ENCODE measurements at places on chromosomes 6 and 20. TPM values are rescaled to one million over a fixed set of nuclear protein-coding genes. Genes with fewer than 3 reads are reported as not detected.

GRCh38 chr6:145705561-145705960, 29.8 kb downstream of the EPM2A start:
- peaks cover 2% of the 10 kb centered on the region for H3K27me3 ChIP-seq
- no peak overlapping the region for H3K27ac ChIP-seq
- H3K4me3 ChIP-seq = no peak overlapping the region

- H3K4me1 ChIP-seq = peaks cover 71% of the 10 kb centered on the region
- H3K27ac ChIP-seq = peak overlapping the region; percentile 36
- H3K36me3 ChIP-seq = no peaks in the 10 kb centered on the region
- no peak for DNase-seq
Measured at GRCh38 chr20:49690899-49691620, 22.6 kb downstream of the B4GALT5 start.

- peaks cover 14% of the 10 kb centered on the region for H3K4me1 ChIP-seq
- peaks cover 2% of the 10 kb centered on the region for H3K27me3 ChIP-seq
- no peak overlapping the region for H3K4me3 ChIP-seq
- DNase-seq = no peak
- no peaks in the 10 kb centered on the region for H3K36me3 ChIP-seq
Measured at GRCh38 chr6:106547601-106548453, 81.5 kb downstream of the RTN4IP1 start.

GRCh38 chr20:15817351-15817750, 755.9 kb downstream of the KIF16B start:
- DNase-seq = no peak
- no peaks in the 10 kb centered on the region for H3K27me3 ChIP-seq
- no peaks in the 10 kb centered on the region for H3K36me3 ChIP-seq
- H3K4me1 ChIP-seq = no peaks in the 10 kb centered on the region
- H3K27ac ChIP-seq = no peak overlapping the region

DNA sequence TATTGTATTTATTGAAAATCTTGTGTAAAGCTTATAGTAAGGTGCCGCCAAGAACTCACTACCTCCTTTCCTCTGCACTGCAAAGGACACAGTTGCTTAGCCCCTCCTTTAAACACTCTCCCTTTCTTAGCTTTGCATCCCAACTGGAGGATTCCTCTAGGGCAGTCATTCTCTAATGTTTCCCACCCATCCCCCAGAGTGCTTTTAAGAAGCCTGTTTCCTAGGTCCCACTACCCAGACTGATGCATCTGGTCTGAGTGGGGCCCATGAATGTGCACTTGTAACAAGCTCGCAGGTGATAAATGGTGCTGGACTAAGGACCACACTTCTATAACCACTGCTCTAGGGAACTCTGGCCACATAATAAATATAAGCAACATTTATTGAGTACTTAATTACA, 55.2 kb downstream of the B4GALT5 start:
- H3K4me1 ChIP-seq = peaks cover 40% of the 10 kb centered on the region
- H3K4me3 ChIP-seq = no peak overlapping the region
- H3K27me3 ChIP-seq = peaks cover 9% of the 10 kb centered on the region
- no peak for DNase-seq
- no peak overlapping the region for H3K27ac ChIP-seq
- H3K36me3 ChIP-seq = peaks cover 34% of the 10 kb centered on the region

The C20orf204 gene
- 14.2 TPM for total RNA-seq

DNA sequence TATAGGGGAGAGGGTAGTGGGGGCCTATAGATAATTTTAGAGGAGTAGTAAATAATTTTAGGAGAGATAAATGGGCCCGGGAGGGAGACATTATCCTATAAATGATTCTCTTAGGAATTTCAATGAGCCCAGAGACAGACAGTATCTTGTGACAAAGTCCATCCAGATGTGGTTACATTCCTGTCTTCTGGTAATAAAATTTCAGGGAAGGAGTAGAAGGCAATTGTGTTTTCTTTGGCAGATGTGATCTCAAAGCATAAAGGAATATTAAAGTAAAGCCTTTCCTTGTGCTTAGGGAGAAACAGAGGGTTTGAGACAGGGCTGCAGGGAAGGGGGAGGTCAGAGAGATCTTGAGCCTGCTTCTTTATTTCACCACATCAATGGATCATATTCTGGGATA, 979.8 kb upstream of the GJE1 start:
- H3K27ac ChIP-seq = no peak overlapping the region
- H3K36me3 ChIP-seq = peaks cover 4% of the 10 kb centered on the region
- H3K4me3 ChIP-seq = no peak overlapping the region
- H3K27me3 ChIP-seq = peaks cover 2% of the 10 kb centered on the region

The DNAH8 gene
- 0.05 TPM for total RNA-seq

GRCh38 chr6:21970569-21971300, 326.1 kb downstream of the PRL start:
- H3K27ac ChIP-seq = peak overlapping the region; percentile 3
- H3K4me1 ChIP-seq = peaks cover 24% of the 10 kb centered on the region
- H3K4me3 ChIP-seq = no peak overlapping the region
- no peak for DNase-seq

DNA sequence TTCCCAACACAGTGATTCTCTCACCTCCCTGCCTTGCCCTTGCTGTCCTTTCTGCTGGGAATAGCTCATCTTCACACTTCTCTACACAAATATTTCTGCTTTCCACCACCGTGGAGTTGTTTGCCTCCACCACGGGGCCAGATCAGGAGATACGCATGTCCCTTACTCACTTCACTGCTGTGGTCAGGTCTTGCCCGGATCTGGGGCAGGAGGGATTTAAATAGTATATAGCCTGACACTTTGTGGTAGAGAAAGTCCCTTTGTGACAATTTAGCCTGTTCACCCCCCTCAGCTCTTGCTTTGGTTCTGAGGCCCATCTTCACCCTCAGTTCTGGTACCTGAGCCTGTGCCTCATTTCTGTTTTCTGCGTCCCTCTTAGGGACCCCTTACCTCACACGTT, 92.6 kb upstream of the PREP start:
- no peaks in the 10 kb centered on the region for H3K27me3 ChIP-seq
- no peak overlapping the region for H3K27ac ChIP-seq

DNA sequence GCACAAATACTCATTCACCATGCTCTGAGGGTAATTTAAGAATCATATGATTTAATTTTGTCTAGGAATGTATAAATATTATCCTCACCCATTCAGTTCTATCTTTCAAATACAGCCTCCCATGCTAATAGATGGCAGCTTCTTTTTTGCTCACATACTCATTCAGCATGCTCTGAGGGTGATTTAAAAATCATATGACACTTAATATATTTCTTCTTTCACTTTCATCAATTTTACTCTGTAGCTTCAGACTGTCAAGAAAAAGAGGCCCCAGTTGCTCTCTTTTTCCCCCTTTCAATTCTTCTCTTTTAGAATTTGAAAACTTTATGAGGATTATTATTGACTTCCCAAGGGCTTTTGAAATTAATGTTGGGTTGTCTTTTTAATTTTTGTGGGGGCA, 161.7 kb upstream of the LAMP5 start:
- no peak for DNase-seq
- H3K4me3 ChIP-seq = no peak overlapping the region
- peaks cover 1% of the 10 kb centered on the region for H3K27me3 ChIP-seq
- no peaks in the 10 kb centered on the region for H3K36me3 ChIP-seq
- peaks cover 10% of the 10 kb centered on the region for H3K4me1 ChIP-seq
- no peak overlapping the region for H3K27ac ChIP-seq

- H3K27ac ChIP-seq = no peak overlapping the region
- H3K36me3 ChIP-seq = no peaks in the 10 kb centered on the region
- no peaks in the 10 kb centered on the region for H3K27me3 ChIP-seq
- DNase-seq = peak; percentile 63
Measured at GRCh38 chr6:79713701-79714322, 82.7 kb downstream of the SH3BGRL2 start.

All from endothelial cell (in vitro differentiated cells).